Naive thymus-derived CD8-positive, alpha-beta T cell (primary cell): ENCODE measurements at places on chromosomes 7 and 10.

DNA sequence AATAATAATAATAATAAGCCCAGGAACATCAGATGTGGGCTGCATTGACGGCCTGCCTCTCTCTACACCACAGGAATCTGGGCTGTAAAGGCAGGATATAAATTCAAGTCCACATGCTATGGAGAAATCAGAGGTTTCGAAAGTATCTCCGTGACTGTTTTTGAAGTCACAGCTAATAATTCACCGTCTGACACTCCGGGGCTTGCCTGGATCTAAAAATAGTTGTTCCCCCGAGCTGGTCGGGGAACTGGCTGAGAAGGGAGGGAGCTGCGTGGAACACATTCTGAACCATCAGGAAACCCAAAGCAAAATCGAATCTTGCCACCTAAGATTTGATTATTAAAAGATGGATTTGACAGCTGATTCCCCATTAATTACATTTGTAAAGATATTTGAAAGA, 35.4 kb downstream of the KLF6 start:
- no peak for DNase-seq

DNA sequence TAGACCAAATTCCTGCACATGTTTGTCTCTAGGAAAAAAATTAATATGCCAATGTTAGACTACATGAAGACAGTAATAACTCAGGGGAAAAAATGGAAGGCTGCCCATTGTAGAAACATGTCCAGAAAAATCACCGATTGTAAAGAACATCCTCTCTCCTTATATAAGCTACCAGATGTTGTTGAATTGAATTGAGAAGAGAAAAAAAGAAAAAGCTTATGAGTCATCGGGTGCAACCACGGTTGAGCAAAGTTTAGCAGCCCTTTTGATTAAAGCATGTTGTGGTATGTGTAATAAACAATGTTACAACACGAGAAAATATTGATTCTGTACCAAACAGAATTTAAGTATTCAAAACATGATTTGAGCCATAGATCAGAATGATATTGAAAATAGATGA, 102.3 kb upstream of the ARHGAP21 start:
- no peak for DNase-seq

- DNase-seq: no peak
Measured at GRCh38 chr10:61438141-61438988, 14.8 kb downstream of the TMEM26 start.

DNA sequence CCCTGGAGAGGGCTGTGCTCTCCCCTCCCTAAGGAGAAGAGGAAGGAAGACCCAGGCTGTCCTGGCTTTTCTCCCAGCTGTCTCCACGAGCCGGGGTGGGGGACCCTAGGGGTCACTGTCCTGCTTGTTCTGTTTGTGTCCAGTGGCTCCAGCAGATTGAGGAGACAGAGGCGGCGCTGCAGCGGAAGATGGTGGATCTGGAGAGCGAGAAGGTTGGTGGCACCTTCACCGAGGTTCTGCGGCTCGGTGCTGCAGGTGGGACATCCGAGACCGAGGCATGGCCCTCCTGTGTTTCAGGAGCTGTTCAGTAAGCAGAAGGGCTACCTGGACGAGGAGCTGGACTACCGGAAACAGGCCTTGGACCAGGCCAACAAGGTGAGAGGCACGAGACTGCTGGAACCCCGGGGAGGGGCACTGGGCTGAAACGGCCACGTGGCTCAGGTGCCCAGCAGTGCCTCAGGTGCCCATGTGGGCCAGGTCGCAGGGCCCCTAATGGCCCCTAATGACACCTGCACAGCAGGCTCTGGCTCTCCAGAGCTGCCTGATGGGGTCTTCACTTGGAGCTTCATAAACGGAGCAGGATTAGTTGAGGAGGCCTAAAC, 33.0 kb upstream of the DPYSL4 start:
- DNase-seq: no peak

DNA sequence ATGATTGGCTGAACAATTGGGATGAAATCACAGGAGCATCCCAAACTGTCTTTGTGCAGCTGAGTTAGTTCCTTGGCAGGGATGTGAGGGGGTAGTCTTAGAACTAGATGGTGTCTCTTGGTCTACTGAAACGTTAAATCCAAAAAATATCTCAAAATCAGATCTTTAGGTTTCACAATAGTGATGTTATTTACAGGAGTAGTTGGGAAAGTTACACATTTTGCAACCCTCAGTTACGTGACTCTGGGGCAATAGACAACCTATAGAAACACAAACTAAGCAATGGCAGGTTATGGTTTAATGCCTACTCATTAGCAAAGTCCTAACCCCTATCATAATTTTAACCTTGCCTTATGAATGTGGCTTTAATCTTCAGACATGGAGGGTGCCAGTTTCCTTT, 24.0 kb downstream of the PKD1L1 start:
- no peak for DNase-seq

DNA sequence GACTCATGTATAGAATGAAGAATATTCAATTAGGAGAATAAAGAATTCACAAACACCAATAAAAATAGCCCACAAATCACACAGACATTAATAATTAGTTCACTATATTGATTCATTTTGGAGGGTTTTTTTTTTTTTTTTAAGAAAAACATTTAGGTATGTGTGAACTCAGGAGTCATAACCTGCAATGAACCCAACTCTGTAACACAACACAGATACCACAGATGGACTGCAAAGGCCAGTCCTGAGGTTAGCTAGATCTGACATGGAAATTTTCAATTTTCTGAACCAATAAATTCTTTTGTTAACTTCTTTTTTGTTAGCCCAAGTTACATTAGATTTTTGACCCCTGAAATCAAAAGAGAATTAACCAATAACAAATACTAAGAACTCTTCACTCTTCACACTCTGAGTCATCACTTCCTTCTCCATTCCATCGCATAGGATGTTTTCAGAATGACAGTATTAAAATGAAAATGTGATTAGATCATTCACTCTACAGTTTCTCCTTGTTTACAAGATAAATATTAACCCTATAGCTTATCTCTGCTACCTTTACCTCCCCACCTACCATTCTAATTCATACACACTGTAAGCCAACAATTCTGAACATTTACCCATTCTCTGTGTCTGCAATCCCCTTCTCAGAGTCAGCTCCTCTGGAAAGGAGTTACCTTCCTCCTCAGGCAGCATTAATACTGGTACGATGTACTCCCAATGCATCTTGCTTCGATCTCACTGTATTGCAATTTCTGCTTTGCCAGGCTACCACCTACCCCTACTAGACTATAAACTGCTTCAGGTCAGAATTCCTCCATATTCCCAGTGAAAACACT, 141.5 kb downstream of the LRRN3 start:
- DNase-seq: no peak

DNA sequence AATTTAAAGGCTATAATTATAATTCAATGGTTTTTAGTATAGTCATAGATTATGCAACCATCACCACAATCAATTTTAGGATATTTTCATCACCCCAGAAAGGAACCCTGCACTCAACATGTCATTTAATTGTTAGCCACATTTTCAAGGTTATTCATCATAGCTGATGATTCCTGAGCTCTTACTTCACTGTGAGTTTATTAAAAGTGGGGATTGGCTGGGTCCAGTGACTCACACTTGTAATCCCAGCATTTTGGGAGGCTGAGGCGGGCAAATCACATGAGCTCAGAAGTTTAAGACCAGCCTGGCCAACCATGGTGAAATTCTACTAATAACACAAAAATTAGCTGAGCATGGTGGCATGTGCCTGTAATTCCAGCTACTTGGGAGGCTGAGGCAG, 787 bp downstream of the CCL26 start:
- no peak for DNase-seq

DNA sequence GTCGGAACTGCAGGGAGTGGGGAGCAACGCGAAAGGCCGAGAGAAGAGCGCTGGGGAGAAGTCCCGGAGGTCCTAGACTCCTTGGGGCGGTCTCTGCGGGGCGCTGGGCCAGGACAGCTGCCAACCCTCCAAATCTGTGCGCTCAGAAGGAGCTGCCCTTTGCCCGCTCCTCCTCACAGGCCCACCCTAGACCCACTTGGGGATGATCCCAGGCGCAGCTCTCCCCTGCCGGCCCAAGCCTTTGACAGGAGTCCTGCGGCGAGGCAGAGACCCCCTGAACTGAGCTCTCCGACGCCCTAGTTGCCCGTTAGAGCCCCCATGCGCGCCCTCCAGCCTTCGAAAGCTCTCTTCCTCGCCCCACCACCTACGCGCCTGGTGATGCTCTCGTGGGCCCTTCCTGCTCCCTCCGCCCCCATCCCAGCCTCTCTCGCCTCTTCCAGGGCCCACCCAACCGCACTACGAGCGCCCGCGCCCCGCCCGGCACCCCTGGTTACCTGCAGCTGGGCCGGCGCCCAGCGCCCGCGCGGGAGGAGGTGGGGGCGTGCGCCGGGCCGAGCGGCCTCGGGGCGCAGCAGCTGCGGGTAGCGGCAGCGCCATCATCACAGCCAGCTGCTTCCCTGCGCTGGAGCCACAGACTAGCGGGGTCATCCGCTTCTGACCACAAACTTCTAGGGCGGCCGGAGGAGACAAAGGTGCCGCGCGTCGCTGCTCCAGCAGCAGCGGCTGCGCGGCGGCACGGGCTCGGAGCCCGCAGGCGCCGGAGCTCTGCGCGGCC, 353.4 kb downstream of the DNAJB6 start:
- DNase-seq: no peak

- no peak for DNase-seq
Measured at GRCh38 chr7:70092314-70093204, 494.3 kb downstream of the AUTS2 start.

GRCh38 chr7:42380401-42380800, 143.4 kb upstream of the GLI3 start:
- no peak for DNase-seq

GRCh38 chr7:22666732-22667131, 60.3 kb upstream of the IL6 start:
- no peak for DNase-seq

DNA sequence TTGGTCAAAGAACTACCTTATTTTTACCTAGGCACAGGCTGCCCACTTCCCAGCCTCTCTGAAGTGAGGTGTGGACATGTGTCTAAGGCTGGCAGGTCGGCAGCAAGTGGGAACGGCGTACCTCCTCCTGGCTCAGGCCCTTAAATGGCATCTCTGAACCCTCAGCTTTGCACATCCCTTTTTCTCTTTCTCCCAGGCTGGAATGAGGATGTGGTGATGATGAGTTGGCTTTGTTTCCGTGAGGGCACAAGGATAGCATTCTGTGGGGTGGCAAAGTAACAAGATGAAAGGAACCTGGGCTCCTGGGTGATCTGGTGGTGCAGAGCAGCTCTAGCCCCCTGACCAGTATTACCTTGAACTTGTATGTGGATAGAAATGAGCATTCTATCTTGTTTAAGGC, 196.8 kb downstream of the REEP3 start:
- no peak for DNase-seq
